GM12892 (cell line): ENCODE measurements at places on chromosomes 5 and 9.

DNA sequence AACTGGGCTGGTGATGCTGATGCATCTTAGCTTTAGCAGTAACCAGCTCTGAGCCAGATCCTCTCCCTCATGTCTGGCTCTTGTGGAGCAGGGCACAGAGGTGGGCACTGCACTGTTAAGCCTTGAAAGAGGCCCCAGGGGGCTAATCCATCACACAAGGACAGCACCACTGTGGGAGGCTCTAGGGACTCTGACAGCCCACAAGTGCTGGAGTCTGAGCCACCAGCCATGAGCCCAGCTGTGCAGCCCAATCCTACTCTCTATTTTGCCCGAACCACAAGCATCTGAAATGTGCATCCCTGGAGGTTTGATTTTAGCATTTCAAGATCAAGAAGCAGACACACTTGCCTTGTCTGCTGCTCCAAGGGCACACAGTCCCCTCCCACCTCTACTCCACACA is 407.1 kb upstream of the TRPC7 start:
- no peak for DNase-seq

GRCh38 chr5:11048760-11049159 is 287.7 kb upstream of the DAP start:
- DNase-seq, result no peak

- DNase-seq, result no peak
Observed at GRCh38 chr5:172167895-172168294, 20.1 kb downstream of the STK10 start.

DNA sequence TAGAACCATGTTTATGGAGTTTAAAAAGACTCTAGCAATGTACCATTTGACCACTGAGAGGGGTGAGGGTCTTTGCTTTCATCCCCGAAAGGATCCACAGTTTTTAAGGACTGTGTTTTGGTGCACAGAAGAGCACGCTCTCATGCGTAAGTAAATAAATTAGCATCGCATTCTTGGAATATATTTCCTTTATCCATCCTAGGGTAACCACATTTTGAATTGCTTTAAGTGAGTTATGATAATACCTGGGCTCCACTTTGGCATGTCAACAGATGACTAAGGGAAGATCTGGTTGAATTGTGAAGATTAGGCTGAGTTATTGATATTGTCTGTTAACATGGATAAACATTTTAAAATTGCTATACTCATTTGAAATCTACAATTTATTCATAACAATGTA is 89.4 kb upstream of the EDIL3 start:
- no peak for DNase-seq

DNA sequence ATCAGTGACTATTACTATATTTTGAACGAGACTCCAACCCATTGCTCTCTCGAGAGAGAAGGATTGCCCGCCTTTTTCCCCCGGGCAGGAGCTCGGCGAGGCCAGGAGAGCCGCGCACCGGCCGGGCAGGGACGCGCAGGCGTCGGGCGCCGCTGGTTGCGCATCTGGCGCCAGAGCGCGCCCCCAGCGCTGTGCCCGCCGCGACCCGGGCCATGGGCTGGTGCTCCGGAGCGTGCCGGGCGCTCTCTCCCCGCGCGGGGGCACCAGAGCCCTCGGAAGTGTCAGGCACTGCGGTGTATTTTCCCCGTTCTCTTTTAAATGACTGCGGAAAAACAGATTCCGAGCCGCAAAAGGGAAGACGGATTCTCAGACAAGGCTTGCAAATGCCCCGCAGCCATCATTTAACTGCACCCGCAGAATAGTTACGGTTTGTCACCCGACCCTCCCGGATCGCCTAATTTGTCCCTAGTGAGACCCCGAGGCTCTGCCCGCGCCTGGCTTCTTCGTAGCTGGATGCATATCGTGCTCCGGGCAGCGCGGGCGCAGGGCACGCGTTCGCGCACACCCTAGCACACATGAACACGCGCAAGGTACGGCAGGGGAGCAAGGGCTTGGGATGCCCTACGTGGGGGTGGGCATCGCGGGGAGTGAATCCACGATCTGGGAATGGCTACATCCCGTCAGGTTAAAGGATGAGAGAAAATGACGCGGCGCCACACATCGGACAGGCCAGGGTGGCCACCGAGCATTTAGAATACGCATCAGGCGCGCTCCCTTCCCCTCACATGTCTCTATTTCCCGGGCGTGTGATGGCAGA is 1.1 kb upstream of the NTRK2 start:
- peak; percentile 44 for DNase-seq

- no peak for DNase-seq
Observed at GRCh38 chr9:35757226-35757891, 3.3 kb upstream of the MSMP start.

DNA sequence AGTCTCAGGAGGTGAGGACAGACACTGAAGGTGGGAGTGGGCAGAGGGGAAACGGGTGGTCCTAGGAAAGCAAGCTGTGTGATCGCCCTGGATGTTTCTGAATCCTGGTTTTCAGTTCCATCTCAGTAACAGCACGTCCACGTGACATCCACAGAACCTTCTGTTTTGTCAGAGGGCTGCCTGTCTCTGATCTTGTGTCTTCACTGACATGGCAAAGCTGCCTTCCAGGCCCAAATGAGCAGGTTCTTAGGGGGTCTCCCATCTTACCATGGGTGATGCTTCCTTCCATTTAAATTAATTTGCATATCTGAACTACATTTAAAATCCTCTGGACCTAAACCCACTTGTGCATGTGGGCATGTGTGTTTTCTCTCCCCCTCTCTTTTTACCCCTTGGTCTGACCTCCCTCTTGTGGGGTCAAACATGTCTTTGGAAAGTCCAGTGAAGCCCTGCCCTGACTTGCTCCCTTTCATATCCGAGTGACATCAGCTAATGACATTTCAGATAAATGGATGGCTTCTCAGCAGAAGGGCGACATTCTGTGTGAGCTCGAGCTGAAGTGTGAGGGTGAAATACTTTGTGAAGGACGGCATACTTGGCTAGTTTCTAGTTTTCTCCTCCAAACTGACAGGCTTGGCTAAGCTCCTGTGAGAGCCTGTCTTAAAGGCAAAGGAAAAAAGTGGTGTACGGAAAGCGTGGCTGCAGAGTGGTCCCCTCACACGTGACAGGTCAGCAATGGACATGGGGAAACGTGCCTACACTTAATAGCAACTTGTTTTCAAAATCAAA is 204.8 kb upstream of the S1PR3 start:
- no peak for DNase-seq

DNA sequence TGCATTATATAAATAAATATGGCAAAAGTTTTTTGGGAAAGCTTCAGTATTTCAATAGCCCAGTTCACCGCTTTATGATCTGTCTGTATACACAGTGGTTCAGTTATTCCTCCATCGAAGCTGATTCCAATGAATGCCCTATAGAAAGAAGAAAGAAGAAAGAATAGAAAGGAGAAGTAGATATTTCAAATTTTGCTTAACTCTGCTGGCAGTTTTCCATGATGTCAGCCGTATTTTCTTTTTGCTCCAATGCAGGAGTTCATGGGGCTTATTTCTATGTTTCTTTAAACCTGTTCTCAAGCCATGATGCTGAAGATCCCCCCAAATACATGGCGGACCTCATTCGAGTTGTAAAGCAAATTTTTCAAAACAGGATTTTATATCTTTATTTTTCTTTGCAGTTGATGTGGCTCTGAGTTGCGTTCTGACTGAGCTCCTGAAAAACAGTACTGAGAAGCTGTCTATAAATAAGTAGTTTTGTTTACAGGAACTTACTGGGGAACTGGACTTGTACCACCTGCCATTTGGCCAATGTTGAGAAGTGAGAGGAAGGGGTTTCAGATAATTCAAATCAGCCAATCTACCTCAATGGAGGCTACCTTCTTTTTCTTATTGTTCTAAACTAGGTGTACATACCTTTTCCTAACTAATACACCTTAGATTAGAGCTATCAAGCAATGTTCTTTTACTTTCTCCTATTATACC is 418.5 kb upstream of the MEF2C start:
- no peak for DNase-seq

DNA sequence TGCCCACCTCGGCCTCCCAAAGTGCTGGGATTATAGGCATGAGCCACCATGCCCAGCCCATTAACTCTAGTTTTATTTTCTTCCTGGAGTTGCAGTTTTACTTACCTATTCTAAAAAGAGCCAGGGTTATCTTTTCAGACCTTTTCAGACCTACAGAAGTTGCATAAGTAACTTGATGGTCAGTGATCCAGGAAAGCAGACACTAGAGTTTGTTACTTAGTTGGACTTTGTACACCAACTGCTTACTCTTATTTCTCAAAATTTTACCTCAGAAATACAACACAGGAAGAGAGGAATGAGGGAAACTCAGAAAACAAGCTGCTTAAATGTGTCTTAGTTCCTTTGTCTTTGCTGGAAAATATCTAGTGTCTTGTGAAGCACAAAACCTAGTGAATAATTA is 25.4 kb downstream of the RAD23B start:
- DNase-seq, result no peak

- no peak for DNase-seq
Observed at GRCh38 chr9:36995927-36996705, 38.0 kb downstream of the PAX5 start.

DNA sequence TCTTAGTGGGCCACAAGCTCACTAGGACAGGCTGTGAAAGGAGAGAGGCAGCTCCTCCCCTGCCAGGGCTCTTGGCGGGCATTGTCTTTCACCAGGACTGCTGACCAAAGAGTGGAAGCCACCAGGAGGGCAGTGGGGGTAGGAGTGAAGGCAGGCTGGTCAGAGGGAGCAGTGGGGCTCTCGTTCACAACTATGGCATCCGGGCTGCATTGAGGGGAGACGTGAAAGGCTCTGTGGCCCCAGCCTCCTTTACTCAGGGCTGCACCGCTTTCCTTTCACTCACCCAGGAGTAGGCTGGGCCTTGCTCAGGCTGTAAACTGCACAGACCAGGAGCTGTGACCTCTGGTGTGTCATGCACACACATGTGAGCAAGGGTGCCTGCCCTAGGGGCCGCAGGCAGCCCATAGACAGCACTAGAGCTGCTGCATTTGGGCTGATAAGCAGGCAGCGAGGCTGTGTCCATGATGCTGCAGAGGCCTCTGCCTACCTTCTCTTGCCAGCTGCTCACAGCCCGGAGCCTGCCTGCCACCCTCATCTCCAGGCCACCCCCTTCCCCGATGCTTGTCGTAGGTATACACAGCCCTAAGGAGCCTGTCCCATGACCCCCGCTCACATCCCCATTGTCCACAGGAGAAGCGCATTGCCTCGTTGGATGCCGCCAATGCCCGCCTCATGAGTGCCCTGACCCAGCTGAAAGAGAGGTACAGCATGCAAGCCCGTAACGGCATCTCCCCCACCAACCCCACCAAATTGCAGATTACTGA is 130.4 kb downstream of the DAB2IP start:
- peak; percentile 3 for DNase-seq

DNA sequence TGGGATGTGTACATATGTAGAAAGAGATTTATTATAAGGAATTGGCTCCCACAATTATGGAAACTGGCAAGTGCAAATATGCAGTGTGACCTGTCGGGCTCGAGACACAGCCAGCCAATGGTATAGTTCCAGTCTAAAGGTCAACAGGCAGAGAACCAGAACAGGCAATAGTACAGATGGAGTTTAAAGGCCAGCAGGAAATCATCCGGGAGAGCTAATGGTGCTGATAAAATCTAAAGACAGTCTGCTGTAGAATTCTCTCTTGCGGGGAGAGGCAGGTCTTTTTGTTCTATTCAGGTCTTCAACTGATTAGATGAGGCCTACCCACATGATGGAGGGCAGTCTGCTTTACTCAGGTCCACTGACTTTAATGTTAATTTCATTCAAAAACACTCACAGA is 21.8 kb downstream of the ANKRD31 start:
- no peak for DNase-seq

DNA sequence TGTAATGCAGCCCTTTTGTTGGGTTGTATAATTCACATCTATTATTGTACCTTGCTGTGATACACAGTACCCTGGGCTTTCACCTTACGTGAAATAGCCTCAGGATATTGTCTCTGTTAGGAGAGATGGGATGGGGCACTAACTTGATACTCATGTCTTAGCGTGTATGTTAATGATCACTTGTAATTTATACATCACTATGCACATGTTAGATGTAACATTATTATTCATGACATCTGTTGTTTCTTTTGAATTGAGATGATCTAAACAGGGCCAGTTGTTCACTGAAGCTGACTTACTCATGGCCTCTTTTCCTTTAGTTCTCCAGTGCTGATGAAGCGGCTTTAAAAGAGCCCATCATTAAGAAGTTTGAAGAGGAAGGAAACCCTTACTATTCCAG is 65.2 kb downstream of the MCCC2 start:
- no peak for DNase-seq

DNA sequence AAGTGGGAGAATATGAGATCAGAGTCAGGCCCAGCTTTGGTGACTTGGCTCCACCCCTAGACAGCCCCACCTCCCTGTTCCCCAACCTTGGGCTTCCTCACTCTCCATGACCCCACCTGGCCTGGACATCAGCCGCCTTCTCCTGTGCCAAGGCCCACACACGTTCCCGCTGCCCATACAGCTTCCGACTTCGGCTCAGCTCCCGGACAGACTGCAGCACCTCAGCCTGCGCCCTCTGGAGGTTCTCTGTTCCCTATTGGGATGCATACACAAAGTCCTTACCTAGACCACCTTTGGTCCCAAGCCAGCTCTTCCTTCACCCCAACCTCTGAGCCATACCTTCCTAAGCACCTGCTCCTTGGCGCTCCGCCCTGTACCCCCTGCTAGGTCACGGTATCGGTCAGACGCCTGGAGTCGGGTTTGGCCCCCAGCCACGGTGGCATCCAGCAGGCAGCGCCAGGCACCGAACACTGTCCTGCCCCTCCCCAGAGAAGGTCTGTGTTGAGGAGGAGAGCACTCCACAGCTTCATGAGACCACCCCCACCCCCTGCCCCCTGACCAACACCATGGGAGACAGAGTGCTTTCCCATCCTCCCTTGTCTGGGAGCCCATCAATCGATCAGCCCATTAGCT is 2.0 kb downstream of the FCHSD1 start:
- DNase-seq, result no peak

- DNase-seq, result no peak
Observed at GRCh38 chr5:173795601-173796000, 92.5 kb upstream of the CPEB4 start.

GRCh38 chr5:180084638-180085561 is 13.3 kb upstream of the RNF130 start:
- no peak for DNase-seq

GRCh38 chr5:180785794-180786221 is 16.8 kb downstream of the MGAT1 start:
- no peak for DNase-seq

DNA sequence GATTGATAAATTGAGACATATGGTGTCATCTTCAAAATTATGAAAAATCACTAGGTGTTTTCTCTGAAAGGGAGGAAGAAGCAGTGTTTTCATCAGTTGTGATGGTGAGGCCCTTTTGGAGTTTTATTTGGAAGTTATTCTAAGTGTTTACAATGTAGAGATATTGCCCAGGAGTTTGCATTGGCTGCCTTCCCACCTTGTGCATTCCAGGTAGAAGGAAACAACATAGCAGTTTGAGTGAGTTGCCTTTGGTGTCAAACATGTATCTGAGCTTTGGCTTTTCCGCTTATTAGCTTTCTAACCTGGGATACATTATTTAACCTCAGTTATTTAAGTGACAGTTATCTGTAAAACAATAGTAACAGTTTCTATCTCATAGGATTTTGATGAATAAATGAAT is 122.5 kb downstream of the SCAMP1 start:
- no peak for DNase-seq
